ENCODE measurements at places on chromosomes 7 and 10. TPM values are rescaled to one million over a fixed set of nuclear protein-coding genes. Genes with fewer than 3 reads are reported as not detected.

- no peak overlapping the region for H3K4me3 ChIP-seq
- H3K27ac ChIP-seq, result no peak overlapping the region
- peaks cover 6% of the 10 kb centered on the region for H3K4me1 ChIP-seq
- no peaks in the 10 kb centered on the region for H3K36me3 ChIP-seq
Measured at GRCh38 chr10:17431871-17432311, 22.5 kb downstream of the ST8SIA6 start.

DNA sequence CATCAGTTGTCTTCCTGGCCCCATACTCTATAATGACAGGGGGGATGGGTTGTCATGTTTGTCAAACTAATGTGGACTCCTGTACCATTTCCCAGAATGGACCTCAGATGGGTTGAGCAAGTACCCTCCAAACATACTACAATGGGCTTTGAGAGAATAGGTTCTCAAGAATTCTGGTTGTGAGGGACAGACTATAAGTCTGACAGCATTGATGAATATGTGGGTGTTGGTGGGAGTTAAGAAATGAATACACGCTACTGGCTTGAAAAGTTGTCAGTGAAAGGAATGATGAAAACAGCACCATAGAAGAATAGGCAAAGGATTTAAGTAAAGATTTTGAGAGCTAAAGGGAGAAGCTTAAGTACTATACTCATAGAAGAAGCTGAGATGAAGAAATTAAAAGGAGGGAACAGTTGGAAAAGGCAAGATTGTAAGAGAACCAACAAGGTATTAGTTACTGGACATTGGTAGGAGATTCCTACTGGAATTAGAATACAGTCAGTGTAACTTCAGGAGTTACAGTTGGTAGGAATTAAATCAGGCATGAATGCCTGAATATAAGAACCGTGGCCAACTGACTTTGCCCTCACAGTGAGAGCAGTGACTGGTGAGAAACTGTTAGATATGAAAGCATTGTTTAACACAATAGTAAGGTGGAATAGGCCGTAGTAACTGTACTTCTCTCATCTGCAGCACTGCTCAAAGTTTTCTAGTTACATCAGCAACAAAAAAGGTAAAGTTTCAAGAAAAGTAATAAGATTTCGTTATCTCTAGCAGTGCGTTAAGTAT lies 86.3 kb downstream of the LCOR start:
- H3K36me3 ChIP-seq, result peaks cover 13% of the 10 kb centered on the region
- no peak overlapping the region for H3K4me3 ChIP-seq
- DNase-seq, result no peak
- peaks cover 8% of the 10 kb centered on the region for H3K4me1 ChIP-seq
- H3K27ac ChIP-seq, result no peak overlapping the region
- H3K27me3 ChIP-seq, result no peaks in the 10 kb centered on the region

DNA sequence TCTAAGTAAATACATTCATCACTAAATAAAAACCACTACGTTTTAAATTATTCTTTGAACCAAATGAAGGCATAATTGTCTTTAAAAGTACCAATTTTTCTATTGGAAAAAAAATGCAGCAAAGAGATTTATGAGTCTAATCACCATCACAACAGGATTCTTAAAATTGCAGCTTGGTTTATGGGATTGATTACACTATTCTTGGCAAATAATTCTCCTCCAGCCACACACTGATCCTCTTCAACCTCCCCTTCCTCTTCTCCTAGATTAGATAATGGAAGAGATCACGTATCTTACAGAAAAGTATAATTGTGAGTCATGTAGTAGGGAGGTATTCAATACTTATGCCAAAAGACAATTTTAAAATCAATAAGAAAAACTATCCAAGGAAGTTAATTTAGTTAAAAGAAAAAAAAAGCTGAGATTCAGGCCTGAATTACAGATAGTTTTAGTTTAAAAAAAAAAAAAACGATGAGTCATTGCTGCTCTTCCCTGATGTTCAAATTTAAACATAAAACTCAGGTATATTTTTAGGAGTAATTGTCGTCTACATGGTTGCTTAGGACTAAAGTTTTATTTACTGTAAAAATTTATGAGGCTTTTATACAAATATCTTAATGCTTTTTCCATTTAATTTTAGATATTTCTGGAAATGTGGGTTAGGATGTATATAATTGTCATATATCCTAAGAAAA lies 133.7 kb upstream of the CDK1 start:
- no peaks in the 10 kb centered on the region for H3K36me3 ChIP-seq
- H3K4me3 ChIP-seq, result no peak overlapping the region
- no peaks in the 10 kb centered on the region for H3K27me3 ChIP-seq
- no peak for DNase-seq
- peaks cover 3% of the 10 kb centered on the region for H3K4me1 ChIP-seq

The RADIL gene
- total RNA-seq, result 6.5 TPM

- no peaks in the 10 kb centered on the region for H3K36me3 ChIP-seq
- H3K27me3 ChIP-seq, result no peaks in the 10 kb centered on the region
- no peak overlapping the region for H3K4me3 ChIP-seq
- peaks cover 7% of the 10 kb centered on the region for H3K4me1 ChIP-seq
- peak; percentile 84 for DNase-seq
Measured at GRCh38 chr10:112203328-112204076, 19.9 kb upstream of the GPAM start.

DNA sequence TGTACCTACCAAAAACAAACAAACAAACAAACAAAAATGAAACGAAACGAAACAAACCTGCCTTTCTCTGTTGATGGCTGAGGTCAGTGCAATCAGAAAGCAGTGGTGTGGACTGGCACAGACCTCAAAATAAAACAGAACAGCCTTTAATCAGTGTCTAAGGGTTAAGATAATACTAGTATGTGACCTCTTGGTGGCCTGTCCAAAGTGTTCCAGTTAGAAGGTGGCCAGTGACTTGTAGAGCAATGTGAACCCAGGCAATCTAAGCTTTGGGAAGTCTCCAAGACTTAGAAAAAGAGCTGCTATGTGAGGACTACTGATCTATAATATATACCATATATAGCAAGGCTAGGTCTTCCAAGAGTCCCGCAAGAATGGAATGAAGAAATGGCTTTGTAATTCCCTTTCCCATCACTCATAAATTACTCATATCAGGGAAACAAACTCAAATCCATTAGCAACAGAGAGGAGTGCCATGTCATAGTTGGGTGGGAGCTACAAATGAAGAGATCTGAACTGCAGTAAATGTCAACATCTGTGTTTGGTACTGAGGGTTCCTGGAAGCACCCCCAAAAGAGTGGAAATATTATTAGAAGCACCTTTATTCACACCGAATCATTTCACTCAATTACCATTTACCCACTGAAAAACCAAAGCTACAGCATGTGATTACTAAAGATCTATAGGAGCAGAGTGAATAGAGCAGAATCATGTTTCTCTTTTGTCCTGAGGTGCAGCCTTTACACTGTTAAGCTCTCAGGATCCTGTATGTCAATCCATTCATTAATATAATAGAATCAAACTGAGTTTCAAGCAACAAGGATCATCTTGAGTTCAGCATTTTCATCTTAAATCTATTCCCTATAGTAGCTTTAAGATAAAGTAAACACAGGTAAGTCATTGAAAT lies 28.0 kb downstream of the ABLIM1 start:
- no peak overlapping the region for H3K4me3 ChIP-seq
- H3K27ac ChIP-seq, result peak overlapping the region; percentile 72
- H3K4me1 ChIP-seq, result peaks cover 55% of the 10 kb centered on the region
- H3K27me3 ChIP-seq, result no peaks in the 10 kb centered on the region
- H3K36me3 ChIP-seq, result no peaks in the 10 kb centered on the region
- DNase-seq, result no peak

- no peak for DNase-seq
- H3K4me1 ChIP-seq, result peaks cover 69% of the 10 kb centered on the region
- peak overlapping the region; percentile 49 for H3K4me3 ChIP-seq
- H3K27ac ChIP-seq, result peak overlapping the region; percentile 87
- no peaks in the 10 kb centered on the region for H3K36me3 ChIP-seq
- no peaks in the 10 kb centered on the region for H3K27me3 ChIP-seq
Measured at GRCh38 chr7:101936611-101937231, 119.3 kb downstream of the CUX1 start.

GRCh38 chr7:24877790-24878311 lies 102.1 kb downstream of the OSBPL3 start:
- no peak overlapping the region for H3K27ac ChIP-seq
- no peak overlapping the region for H3K4me3 ChIP-seq
- peaks cover under 1% of the 10 kb centered on the region for H3K4me1 ChIP-seq
- no peaks in the 10 kb centered on the region for H3K36me3 ChIP-seq

GRCh38 chr7:106218546-106218945 lies 66.2 kb downstream of the NAMPT start:
- DNase-seq, result no peak
- H3K27me3 ChIP-seq, result no peaks in the 10 kb centered on the region
- H3K36me3 ChIP-seq, result no peaks in the 10 kb centered on the region
- H3K4me3 ChIP-seq, result no peak overlapping the region
- peak overlapping the region; percentile 77 for H3K27ac ChIP-seq

GRCh38 chr10:81600185-81600584 lies 274.8 kb upstream of the NRG3 start:
- H3K36me3 ChIP-seq, result no peaks in the 10 kb centered on the region
- no peak for DNase-seq
- H3K4me3 ChIP-seq, result no peak overlapping the region

- DNase-seq, result no peak
- peak overlapping the region; percentile 79 for H3K4me3 ChIP-seq
- H3K27me3 ChIP-seq, result no peaks in the 10 kb centered on the region
- H3K4me1 ChIP-seq, result peaks cover 19% of the 10 kb centered on the region
Measured at GRCh38 chr7:149126662-149127266, 640 bp upstream of the ZNF425 start.

GRCh38 chr7:117458977-117459583 lies 20.7 kb upstream of the CFTR start:
- DNase-seq, result no peak
- no peaks in the 10 kb centered on the region for H3K4me1 ChIP-seq
- no peak overlapping the region for H3K4me3 ChIP-seq
- H3K36me3 ChIP-seq, result no peaks in the 10 kb centered on the region

DNA sequence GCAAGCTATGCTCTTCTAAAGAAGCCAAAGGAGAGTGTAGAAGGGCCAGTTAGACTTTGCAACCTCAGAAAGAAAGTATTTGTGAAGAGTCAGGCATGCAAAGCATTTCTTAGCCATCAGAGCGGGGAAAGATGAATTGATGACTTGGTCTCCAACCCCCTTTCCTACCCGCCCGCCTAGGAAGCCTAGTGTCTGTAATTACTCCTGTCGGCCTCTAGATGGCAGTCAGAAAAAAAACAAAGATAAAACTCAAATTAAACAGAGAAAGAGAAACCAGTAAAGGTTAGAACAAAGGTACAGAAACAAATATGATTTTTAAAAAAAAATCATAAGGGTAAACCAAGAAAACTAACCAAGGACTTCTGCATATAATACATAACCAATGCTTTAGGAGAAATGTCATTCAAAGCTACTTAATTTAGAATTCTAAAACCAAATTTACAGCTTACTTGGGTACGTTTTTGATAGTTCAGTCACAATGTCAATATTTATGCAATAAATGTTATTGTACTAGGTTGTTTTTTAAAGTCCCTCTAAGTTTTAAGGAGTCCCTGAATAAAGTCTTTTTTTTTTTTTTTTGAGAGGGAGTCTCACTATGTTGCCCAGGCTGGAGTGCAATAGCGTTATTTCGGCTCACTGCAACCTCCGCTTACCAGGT lies 97.6 kb downstream of the LYZL1 start:
- H3K4me1 ChIP-seq, result no peaks in the 10 kb centered on the region
- no peaks in the 10 kb centered on the region for H3K36me3 ChIP-seq
- H3K27me3 ChIP-seq, result no peaks in the 10 kb centered on the region
- no peak overlapping the region for H3K27ac ChIP-seq

The TUBAL3 gene
- 0.52 TPM for total RNA-seq

DNA sequence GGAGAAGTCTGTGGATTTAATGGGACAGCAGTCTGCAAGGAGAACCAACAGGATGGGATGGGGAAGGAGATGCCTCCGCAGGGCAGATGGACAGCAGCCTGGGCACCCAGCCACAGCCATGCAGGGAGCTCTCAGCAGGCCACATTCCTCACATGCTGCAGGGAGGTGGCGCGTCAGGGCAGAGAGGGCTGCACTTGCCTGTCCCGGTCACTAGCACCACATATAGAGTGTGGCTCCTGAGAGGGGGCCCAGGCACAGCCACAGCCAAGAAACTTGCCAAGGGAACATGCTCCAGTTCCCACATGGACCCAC lies 86.8 kb upstream of the ZMIZ1 start:
- H3K4me1 ChIP-seq, result peaks cover 18% of the 10 kb centered on the region
- no peaks in the 10 kb centered on the region for H3K27me3 ChIP-seq
- no peak overlapping the region for H3K27ac ChIP-seq

- no peak overlapping the region for H3K4me3 ChIP-seq
- no peaks in the 10 kb centered on the region for H3K36me3 ChIP-seq
- DNase-seq, result no peak
- H3K27me3 ChIP-seq, result no peaks in the 10 kb centered on the region
- H3K27ac ChIP-seq, result no peak overlapping the region
- no peaks in the 10 kb centered on the region for H3K4me1 ChIP-seq
Measured at GRCh38 chr7:561631-562373, 42.2 kb upstream of the PDGFA start.

GRCh38 chr7:149718730-149719049 lies 54.7 kb downstream of the ZNF467 start:
- no peaks in the 10 kb centered on the region for H3K27me3 ChIP-seq
- H3K36me3 ChIP-seq, result peaks cover 41% of the 10 kb centered on the region
- no peak for DNase-seq
- no peak overlapping the region for H3K4me3 ChIP-seq

The ZCCHC24 gene
- 156 TPM for total RNA-seq

DNA sequence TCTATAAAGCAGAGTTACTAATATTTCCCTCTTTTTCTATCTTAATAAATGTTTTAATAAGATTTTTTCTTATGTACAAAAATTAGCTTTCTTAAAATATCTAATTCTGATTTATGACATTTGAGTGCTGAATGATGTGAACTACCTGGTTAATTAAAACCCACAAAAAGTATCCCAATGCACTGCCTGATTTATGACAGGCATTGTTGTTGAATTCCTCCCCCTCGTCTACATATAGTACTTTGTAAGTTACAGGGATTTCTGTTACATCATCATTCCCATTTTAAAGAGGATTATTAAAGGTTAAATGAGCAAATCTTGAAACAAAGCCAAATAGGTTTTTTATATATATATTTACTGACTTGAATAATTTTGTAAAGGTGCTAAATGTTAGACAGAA lies 91.1 kb downstream of the NRBF2 start:
- H3K4me3 ChIP-seq, result no peak overlapping the region
- H3K4me1 ChIP-seq, result peaks cover 15% of the 10 kb centered on the region
- DNase-seq, result no peak
- no peaks in the 10 kb centered on the region for H3K27me3 ChIP-seq

- no peak overlapping the region for H3K4me3 ChIP-seq
- no peaks in the 10 kb centered on the region for H3K27me3 ChIP-seq
- peak overlapping the region; percentile 55 for H3K27ac ChIP-seq
- DNase-seq, result no peak
- H3K4me1 ChIP-seq, result peaks cover 20% of the 10 kb centered on the region
Measured at GRCh38 chr10:3126741-3127346, 45.7 kb downstream of the PITRM1 start.

The MSMB gene
- not detected for total RNA-seq

- H3K36me3 ChIP-seq, result no peaks in the 10 kb centered on the region
- no peak overlapping the region for H3K4me3 ChIP-seq
- H3K27ac ChIP-seq, result no peak overlapping the region
- peaks cover 9% of the 10 kb centered on the region for H3K27me3 ChIP-seq
Measured at GRCh38 chr7:99825452-99825851, 2.4 kb upstream of the CYP3A43 start.

GRCh38 chr10:114256008-114256765 lies 17.1 kb downstream of the VWA2 start:
- no peak for DNase-seq
- peaks cover 3% of the 10 kb centered on the region for H3K27me3 ChIP-seq
- peaks cover 9% of the 10 kb centered on the region for H3K4me1 ChIP-seq
- H3K4me3 ChIP-seq, result no peak overlapping the region

The STMP1 gene
- 10.6 TPM for total RNA-seq
